ENCODE measurements at places on chromosomes 12 and 14. TPM values are rescaled to one million over a fixed set of nuclear protein-coding genes. Genes with fewer than 3 reads are reported as not detected.

DNA sequence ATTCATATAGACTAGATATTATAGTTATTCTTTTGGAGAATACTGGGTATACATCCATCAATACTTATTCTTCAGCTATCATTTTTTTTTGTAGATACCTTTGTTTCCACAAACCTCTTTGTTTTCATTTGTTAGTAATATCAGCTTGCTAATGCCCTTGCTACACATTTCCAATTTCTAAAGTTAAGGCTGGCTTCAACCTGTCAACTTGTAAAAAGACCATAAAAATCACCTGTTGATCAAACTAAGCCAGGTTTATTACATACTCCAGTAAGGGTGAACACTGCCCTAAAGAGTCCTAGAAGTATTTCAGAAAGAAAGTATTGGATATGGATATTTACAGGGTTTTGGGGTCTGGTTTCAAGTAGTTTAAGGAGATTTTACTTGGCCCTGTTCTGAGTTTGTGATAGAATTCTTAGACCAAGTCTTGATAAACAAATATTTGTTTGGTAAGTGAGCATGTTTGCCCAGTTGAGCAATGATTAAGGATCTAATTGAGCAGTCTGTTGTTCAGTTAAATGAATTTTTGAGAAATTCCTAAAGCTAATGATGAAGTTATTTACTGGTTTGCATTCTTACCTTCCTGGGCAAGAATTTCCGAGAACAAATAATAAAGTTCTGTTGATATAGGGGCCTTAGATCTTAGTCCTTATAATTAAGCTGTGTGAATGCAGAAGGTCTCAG is 52.8 kb upstream of the LRTM2 start:
- DNase-seq = no peak

GRCh38 chr14:54083549-54084239 is 127.1 kb upstream of the BMP4 start:
- DNase-seq = no peak

DNA sequence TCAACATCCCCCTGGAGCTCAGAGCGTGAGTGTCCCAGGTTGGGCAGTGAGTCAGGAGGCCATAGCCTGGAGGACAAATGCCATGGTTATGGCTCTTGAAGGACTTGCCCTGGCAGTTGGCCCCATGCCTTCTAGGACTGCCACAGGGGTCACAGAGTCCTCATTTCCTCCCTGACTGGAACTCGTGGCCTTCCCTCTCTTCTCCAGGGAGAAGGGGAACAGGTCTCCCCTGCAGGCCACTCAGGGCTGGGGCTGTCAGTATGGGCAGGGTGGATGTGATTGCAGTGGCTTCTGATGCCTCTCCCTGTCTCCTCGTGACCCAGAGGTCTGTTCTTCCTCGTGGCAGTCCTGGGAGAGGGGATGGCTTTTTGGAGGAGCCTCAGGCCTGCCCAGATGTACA is 70.7 kb downstream of the ADCK1 start:
- no peak for DNase-seq

DNA sequence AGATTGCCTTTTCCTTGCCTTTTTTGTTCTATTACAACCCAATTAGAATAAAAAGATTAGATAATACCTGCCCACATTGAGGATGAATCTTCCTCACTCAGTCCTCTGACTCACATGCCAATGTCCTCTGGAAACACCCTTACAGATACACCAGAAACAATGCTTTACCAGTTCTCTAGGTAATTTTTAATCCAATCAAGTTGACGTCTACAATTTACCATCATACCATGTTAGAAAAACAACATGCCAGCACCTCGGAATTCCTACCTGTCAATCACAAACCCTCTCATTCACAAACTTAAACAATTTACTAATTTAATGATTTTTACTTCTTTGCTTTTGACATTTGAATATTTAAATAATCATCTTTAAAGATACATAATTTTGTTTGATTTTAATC is 953.8 kb downstream of the TRHDE start:
- DNase-seq = no peak

DNA sequence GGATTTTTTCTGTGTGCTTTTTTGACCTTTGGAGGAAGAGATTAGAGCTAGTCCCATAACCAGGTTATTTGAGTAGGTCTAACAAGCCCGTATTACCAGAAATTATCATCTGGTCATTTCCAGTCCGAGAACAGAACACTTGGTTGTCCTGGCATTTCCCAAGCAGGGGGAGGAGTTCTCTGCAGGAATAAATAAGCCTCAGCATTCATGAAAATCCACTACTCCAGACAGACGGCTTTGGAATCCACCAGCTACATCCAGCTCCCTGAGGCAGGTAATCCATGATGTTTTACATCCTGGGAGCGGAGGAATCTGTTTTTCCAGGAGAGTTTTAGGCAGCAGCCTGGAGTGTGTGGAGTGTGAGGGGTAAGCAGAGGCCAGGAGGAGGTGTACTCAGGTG is at the start of gene SERPINA3:
SERPINA3 (plus strand) TSS at position 218 of the 400 bp plus-strand sequence. CDS start 2,051 bp downstream, outside the sequence.
- DNase-seq = no peak

DNA sequence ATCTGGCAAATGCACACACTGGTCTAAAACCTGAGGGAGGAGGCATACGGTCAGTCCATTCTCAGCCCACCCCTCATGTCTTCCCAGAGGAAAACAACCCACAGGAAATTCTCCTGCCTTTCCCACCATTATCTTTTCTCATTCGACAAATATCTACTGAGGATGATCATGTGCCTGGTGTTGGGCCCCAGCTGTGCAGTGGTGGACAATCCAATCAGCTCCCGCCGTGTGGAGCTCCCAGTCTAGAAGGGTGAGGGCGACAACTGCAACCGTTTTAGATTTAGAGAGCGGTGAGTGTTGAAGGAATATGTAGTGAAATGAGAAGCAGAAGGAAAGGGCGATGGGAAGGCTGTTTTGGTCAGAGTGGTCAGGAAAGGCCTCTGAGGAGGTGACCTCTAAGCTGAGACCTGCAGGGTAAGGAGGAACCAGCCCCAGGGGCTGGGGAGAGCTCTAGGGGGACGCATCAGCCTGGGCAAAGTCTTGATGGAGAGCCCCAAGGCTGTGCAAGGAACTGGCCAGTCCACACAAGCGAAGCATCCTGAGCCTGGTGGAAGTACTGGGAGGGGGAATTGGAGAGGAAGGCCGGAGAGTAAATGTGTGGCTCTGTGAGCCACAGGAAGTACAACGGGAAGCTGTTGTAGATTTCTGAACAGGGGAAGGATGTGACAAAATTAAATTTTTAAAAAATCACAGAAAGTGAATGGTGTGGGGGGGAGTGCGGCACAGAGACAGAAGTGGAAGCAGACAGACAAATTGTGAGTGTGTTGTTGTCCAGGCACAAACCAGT is 192.8 kb downstream of the NTF3 start:
- peak; percentile 25 for DNase-seq

DNA sequence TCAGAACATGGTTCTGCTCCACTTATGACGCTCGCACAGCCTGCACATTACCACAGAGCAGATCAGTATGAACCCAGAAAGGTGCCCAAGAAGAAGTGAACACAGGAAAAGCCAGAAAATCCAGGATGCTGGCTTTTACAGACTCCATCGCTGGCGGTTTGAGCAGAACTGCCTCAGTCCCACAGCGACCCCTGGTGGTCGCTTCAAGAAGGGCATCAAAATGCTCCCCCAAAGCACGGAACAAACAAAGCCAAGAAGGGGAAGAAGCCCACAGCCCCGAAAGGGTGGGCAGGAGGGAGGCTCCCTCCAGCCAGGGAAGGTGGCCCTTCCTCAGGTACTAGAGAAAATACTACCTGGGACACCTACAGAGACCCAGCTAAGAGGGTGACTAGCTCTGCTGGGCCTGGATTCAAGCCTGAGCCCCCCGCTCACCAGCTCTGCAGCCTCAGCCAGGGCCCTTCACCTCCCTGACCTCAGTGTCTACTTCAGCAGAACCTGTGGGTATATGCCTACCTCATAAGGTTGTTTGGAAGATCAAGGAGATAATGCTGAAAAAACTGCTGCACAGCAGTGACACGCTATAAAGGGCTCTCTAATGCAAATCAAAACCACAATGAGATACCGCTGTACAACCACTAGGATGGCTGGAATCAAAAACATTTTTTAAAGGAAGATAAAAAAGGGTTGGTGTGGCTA is 98.1 kb downstream of the NCOR2 start:
- DNase-seq = no peak

DNA sequence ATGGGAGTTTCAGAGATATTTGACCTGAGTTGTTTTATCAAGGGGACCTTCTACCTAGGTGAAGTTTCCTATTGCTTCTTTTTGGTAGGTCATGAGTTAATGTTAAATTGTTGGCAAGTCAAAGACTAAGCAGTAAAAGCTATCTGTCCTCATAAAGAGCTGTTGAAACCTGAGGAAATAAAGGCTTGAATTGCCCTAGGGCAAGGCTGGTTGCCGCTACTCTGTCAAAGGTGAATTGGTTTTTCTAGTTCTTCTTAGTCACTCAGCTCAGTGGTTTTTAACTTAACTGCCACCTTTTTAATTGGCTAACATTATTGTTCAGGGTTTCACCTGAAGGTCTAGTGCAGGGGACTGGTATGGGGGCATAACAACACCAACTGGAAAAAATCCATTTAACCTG is 441.6 kb upstream of the FBXO33 start:
- no peak for DNase-seq

Gene SYT1
- total RNA-seq = not detected

Gene CNTN1
- 0.35 TPM for total RNA-seq

Gene CATSPERB
- total RNA-seq = 0.32 TPM

Gene ESR2
- total RNA-seq = 1.4 TPM
